KG1 (cell line): ENCODE measurements at places on chromosomes 12 and 14.
A peak's percentile ranks its signal among the peaks of the same experiment; 100 is the strongest.

DNA sequence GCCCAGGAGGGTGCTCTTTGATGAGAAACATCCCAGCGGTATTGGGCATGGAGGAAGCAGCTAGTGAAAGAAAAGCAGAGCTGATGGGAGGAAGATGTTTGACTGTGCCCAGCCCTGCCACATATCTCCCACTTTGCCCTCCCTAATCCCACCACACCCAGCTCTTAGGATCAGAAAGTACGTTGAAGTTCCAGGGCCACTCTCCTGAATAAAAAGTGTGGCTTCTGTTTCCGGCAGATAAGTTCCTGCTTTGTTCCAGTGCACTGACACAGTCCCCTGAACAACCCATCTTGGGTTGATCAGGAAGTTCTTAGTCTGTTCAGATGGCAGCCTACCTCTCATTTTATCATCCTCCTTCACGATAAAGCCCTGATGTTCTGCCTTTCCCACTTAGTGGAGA, 16.5 kb downstream of the TPCN1 start:
- DNase-seq = no peak

GRCh38 chr12:55188974-55189556, 31.8 kb upstream of the OR10A7 start:
- DNase-seq = peak; percentile 25

DNA sequence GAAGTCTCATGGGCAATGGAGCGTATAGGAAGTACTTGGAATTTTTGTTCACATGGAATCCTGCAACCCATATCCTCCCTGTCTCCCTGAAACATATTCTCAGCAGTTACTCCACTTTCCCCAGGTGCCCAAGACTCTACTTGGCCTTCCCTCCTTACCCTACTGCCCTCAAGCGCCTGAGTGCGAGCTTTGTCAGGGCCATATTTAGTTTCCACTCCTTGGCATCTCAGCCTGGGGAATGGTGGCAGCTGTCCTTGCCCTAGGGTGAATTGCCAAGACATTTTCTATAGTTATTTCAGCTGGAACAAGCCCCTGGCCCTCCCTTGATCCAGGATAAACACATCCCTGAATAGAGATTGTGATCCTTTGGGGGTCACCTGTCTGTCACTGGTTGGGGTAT, 569.3 kb upstream of the LRFN5 start:
- DNase-seq = no peak

GRCh38 chr14:68958553-68958952, 20.5 kb downstream of the ACTN1 start:
- no peak for DNase-seq

- no peak for DNase-seq
Measured at GRCh38 chr12:42508913-42509460, 80.6 kb downstream of the PRICKLE1 start.
